AG09319 (cell line): ENCODE measurements at places on chromosomes 2 and 18.

DNA sequence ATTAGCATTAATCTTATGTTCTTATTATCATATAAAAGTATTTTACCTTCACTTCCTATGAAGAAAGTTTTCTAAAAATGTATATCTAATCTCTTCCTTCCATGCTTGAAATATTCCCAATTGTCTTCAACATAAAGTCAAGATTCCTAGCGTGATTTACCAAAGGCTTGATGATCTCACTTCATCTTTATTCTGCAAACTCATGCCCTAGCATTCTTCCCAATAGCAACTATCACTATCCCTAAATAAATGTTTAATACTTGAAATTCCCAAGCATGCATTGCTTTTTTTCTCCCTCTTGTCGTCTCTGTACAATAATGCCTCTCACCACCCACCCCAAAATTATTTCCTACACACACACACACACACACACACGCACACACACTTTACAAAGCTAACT is 125.8 kb downstream of the VWC2L start:
- DNase-seq, result no peak

DNA sequence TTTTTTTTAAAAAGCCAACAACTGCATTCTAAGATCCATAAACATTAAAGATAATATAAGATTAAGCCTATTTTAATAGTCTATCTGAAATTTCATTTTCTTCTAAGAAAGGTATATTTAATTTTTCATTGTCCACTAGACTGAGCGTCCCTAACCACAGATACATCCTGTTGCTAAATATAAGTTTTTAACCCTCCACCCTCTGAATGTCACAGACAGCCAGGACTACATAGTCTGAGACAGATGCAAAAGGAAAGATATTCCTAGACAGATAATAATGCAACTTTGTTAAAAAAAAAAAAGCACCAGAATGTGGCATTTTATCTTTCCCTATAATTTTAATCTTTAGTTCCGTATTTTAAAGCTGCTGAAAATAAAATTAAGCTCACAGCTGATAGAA is 114.6 kb downstream of the ZEB2 start:
- DNase-seq, result no peak

GRCh38 chr2:162458240-162458639 is 114.3 kb downstream of the GCA start:
- no peak for DNase-seq

DNA sequence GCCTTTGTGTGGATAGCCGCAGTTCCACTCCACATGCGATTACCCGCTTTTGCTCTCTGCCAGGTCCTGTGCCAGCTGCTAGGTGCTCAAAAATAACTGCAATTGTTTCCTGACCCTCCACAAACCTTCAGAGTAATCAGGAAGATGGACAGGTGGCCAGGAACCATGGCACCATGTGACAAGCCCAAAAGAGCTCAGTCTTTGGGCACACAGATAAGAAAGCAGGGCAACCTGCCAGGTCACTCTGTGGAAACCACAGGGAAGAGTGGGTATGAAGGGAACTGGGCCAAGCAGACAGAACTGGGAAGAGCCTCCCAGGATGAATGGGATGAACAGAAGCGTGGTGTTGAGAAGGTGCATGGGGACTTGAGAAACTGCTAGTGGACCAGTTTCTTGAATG is 79.4 kb upstream of the AGAP1 start:
- DNase-seq, result no peak

DNA sequence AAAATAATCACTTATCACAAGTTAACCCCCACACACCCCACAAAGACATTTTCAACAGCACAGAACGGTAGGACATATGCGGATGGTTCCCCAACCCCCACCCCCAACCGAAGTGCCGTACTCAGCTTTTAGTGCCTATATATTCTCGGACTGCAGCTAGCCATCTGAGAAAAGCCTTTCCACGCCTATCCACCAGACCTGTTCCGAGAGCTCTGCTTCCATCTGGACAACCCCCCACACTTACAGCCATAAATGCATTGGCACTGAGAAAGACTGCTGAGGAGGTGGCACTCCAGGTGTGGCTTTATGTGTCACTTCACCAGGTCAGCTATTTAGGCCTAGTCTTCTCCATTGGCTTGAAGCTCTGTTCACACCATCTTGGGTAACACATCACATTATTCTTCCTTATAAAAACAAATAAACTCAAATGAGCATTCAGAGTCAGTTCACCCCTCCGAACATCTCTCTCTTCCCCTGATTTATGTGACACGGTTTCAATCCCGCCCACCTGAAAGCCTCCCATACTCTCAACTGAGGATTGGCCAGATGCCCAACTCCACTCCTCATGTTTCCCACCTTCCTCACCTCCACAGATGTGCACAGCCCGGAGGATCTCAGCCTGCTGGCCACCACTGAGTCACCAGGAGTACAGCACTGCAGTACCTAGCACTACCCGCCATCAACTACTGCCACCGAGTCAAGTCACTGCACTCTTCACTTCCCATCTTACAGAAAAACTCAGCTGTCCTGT is 127.4 kb downstream of the CACNB4 start:
- DNase-seq, result no peak

GRCh38 chr2:70732766-70733645 is 35.0 kb downstream of the ADD2 start:
- no peak for DNase-seq

GRCh38 chr18:48164116-48164515 is 233.7 kb upstream of the SMAD2 start:
- DNase-seq, result no peak

- no peak for DNase-seq
These were observed at the start of gene ITGA6 for GRCh38 chr2:172427256-172427989. Gene ITGA6, plus strand, starts transcription at chr2:172427586.

- no peak for DNase-seq
These were observed 7.4 kb upstream of the DUSP19 start for GRCh38 chr2:183070942-183071844.

DNA sequence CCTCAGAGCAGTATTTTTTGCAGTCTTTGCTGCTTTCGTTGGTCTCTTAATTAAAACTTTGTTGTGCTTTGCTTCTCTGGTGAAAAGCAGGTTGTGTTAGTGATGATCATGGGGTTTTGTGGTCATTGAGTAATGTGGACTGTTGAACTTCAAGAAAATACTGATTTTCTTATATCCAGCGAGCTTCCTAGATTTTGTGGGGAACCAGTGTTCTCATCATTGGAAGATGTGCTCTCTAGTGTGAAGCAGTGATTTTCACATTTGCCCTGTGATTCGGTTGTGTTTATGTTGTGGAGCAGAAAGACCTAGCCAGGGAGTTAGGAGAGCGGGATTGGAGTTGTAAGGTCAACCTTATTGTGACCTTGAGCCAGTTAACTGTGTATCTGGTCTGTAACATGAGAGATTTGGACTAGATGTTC is 12.4 kb downstream of the ASAP2 start:
- no peak for DNase-seq

DNA sequence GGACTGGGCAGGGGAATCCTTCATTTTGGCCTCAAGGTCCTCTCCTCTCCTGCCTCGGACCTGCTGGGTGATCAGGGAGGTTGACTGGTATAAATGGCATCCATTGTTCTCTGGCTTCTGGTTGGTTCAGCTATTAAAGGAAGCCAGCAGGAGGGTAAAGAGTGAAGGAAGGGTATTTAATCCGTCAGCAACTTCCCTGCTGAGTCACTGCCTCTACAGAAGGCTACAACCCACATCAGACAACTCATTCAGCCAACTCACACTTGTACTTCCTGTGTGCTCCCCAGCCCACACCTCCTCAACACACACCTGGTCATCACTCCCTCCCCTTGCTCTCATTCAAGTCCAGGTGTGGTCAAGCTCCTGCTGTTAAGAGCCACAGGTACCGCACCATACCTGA is 68.3 kb upstream of the MRPS9 start:
- DNase-seq, result no peak

DNA sequence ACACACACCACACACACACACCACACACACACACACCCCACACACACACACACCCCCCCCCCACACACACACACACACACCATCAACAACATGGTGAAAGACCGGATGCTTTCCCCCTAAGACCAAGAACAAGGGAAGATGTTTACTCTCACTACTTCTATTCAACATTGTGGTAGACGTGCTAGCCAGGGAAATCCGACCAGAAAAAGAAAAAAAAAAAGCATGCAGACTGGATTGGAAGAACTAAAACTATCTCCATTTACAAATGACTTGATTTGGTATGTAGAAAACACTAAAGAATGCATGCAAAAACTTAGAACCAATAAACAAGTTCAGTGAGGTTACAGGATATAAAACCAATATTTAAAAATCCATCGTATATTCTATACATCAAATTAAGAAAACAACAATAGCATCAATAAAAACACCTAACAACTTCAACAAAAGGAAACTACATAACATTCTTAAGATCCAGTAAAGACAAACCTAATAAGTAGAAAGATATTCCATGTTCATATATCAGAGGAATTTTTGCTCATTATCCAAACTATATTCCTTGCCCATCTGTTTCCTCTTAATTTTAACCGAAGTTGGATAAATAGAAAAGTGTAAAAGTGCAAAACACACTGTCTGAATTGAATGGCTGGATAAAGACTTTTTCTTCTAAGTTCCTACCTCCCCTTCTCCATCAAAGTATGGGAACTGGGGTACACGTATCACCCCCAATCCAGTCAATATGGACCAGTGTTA is 51.5 kb upstream of the RNU4ATAC start:
- no peak for DNase-seq
